ENCODE measurements at places on chromosomes 1 and 21.

GRCh38 chr21:16145479-16145878, 415.7 kb downstream of the USP25 start:
- DNase-seq, result no peak

- no peak for DNase-seq
These were observed 67.3 kb upstream of the RAB3GAP2 start for GRCh38 chr1:220339581-220339980.

DNA sequence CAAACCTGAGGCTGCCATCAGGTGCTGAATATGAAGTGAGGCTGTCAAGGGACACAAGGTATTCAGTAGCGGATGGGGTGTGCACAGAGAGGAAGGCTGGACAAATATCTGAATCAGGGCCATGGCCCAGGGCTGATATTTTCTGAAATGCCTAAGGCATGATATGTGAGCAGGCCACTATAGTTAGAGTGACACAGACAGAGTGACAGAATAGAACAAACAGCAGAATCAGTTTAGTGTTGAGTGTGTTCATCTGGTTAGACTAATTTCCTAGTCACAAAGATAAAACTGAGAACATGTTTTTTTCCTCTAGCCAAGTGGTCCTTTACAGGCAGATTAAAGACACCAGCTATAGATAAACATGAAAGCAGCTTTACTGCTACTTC, 3.9 kb downstream of the OVAAL start:
- DNase-seq, result no peak

DNA sequence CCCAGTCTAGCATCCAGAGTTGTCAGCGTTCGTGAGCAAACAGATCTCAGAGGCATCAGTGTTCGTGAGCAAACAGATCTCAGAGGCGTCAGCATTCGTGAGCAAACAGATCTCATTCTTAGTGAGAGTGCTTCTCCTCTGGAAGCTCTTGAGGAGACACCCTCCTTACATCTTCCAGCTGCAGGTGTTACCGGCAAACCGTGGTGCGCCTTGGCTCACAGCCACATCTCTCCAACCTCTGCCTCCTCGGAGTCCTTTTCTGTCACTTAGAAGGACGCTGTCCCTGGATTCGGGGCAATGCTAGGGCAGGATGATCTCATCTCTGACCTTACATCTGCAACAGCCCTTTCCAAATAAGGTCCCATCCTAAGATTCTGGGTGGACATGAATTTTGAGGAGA, 14.6 kb upstream of the UMODL1 start:
- no peak for DNase-seq

- no peak for DNase-seq
These were observed 55.4 kb downstream of the RUNX3 start for GRCh38 chr1:24874611-24875234.

- no peak for DNase-seq
These were observed 68.9 kb downstream of the CCDC185 start for GRCh38 chr1:223462047-223462630.

DNA sequence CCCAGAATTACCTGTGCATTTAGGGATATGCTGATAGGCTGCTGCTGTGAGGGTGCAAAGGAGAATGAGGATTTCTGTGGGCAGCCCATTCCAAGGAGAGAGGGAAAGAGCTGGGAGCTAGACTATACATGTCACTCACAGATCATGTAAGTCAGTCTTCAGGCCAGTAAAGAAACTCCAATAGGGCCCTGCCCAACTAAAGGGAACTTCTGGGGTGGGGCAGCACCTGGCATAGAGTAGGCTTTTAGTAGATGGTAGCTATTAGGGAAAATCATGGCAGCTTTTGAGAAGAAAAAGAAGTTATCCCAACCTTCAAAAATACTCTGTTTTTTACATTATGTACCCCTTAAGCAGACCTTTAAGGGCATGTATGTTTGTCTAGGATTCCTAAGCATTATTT, 89.6 kb downstream of the ST6GALNAC3 start:
- DNase-seq, result no peak

- no peak for DNase-seq
These were observed 47.6 kb downstream of the SSBP3 start for GRCh38 chr1:54358503-54359168.

- DNase-seq, result no peak
These were observed 7.6 kb downstream of the SNRNP40 start for GRCh38 chr1:31289021-31289420.

DNA sequence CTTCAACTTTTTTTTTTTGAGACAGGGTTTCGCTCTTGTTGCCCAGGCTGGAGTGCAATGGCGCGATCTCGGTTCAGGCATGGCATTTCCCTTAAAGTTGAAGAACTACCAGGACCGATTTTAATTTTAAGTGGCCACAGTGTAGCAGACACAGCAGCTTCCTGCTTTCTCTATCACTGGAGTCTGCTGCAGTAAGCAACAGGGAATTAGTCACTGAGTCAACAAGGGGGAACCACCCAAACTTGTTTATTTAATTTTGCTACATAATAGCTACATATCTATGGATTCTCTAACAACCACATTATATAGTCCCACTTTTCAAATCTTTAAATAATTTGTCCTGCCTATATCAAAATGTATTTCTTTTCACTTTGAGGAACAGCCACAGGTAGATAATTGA, 12.5 kb upstream of the TNNI3K start:
- no peak for DNase-seq
